ENCODE measurements at places on chromosomes 3 and 15. TPM values are rescaled to one million over a fixed set of nuclear protein-coding genes. Genes with fewer than 3 reads are reported as not detected.

Gene REC114
- not detected for total RNA-seq

Gene FEZF2
- total RNA-seq = not detected

Gene ARL14
- not detected for total RNA-seq

Gene GAP43
- not detected for total RNA-seq

Gene SEMA4B
- total RNA-seq = 17.7 TPM

Gene ECE2
- not detected for total RNA-seq

Gene SLC28A2
- not detected for total RNA-seq

Gene TXNRD3
- total RNA-seq = 9.4 TPM

Gene GPR149
- total RNA-seq = not detected

Gene GLCE
- 40.5 TPM for total RNA-seq

Gene GRIP2
- total RNA-seq = under 0.01 TPM

Gene SEMA5B
- not detected for total RNA-seq

Gene SLCO2A1
- 4.5 TPM for total RNA-seq

Gene CLDN16
- total RNA-seq = not detected

Gene HYAL1
- total RNA-seq = 6.1 TPM

Gene GOLGA8T
- total RNA-seq = not detected

Gene ZNF774
- total RNA-seq = 0.32 TPM

Gene ARNT2
- 6.1 TPM for total RNA-seq

Gene SENP8
- total RNA-seq = 1.5 TPM

Gene KLF13
- 30.0 TPM for total RNA-seq

Gene CTXN2
- not detected for total RNA-seq

Gene PP2D1
- total RNA-seq = not detected

Gene BUB1B
- 5.0 TPM for total RNA-seq

Gene ACP3
- total RNA-seq = 1.5 TPM

Gene HDC
- total RNA-seq = not detected

Gene CELSR3
- total RNA-seq = 2.5 TPM

Gene ASB14
- not detected for total RNA-seq

Gene VWA5B2
- total RNA-seq = not detected

Gene JMJD7
- 1.3 TPM for total RNA-seq

Gene C3orf70
- 2.4 TPM for total RNA-seq

Gene SMAD6
- 48.9 TPM for total RNA-seq

Gene WDR93
- not detected for total RNA-seq

Gene ACTC1
- not detected for total RNA-seq

Gene C15orf62
- 0.36 TPM for total RNA-seq

Gene SLC38A3
- not detected for total RNA-seq
